Pulmonary artery endothelial cell (primary cell): ENCODE measurements at places on chromosomes 5 and 9.

- peak; percentile 66 for DNase-seq
These were observed at the start of gene GPX8 for GRCh38 chr5:55159763-55160492. GPX8 (plus strand) TSS chr5:55160171; CDS start chr5:55160193, 22 bp downstream.

GRCh38 chr9:77726289-77726688 lies 78.2 kb upstream of the GNA14 start:
- no peak for DNase-seq

GRCh38 chr5:170218726-170219125 lies 14.1 kb upstream of the C5orf58 start:
- DNase-seq: no peak

DNA sequence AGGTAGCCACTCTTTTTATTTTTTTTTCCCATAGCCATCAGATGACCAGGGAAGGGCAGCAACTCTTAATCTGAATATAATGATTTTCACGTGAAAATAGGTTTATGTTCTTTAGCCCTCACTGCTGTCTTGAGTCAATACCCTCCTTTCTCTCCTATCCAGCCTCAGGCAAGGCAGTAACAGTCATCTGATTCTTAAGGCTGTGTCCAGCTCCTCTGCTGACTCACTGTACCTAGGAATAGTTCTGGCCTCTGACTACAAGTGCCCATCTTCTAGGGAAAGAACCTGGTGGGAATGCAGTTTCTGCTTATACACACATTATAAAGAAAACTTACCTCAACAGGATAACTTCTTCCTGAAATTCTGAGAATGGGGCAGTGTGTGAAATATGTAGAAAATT lies 30.7 kb downstream of the DHX29 start:
- DNase-seq: no peak

DNA sequence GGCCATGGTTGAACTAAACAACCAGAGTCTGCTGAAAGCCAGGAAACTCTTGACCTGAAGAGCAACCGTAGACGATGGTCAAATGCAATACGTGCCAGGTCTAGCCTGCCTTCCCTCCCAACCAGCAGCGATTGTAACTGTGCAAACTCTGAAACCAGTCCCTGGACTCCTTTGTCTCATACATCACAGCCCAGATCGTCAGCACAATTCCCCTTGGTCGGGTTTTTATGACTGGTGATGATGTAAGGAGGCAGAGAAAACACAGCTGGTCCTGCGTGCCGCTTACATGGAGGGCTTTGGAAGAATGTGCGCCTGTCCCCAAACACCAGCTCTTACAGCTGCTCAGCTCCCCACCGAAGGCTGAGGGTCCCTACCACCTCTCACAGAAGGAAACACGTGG lies 24.6 kb downstream of the SMIM23 start:
- no peak for DNase-seq

- DNase-seq: no peak
These were observed 40.7 kb downstream of the ASTN2 start for GRCh38 chr9:117374076-117374725.

DNA sequence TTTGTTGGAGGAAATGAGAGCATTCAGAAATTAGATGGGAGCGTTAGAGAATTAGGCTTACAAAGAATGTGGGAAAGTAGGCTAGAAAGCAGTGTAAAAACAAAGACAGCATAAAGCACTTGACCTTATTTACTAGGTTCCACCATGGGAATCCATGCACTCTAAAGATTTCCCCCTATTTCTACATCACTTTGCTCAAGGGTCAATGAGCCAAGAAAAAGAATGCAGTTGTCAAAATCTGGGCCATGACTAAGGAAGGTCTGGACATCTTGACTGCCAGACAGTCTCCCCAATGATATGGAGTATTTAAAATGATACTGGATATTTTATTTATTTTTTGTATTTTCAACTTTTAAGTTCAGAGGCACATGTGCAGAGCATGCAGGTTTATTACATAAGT lies 3.4 kb downstream of the TLR4 start:
- DNase-seq: no peak
